Stimulated activated CD4-positive, alpha-beta T cell treated with anti-CD3 and anti-CD28 coated beads, Interleukin-1b, Interleukin-23, amount 100 ng/mL, for 4 hours (primary cell): ENCODE measurements at places on chromosomes 13 and 19.

GRCh38 chr13:99374169-99374991, 67.2 kb upstream of the GPR183 start:
- DNase-seq, result no peak

GRCh38 chr13:26557393-26558073, at the start of gene WASF3:
Gene WASF3, plus strand, starts transcription at chr13:26557683. Its CDS starts 84,588 bp downstream, at chr13:26642271.
- peak; percentile 2 for DNase-seq

- DNase-seq, result no peak
Measured at GRCh38 chr13:73602295-73602694, 531.9 kb downstream of the KLF12 start.

- DNase-seq, result no peak
Measured at GRCh38 chr13:75550159-75550567, 572 bp downstream of the UCHL3 start.

DNA sequence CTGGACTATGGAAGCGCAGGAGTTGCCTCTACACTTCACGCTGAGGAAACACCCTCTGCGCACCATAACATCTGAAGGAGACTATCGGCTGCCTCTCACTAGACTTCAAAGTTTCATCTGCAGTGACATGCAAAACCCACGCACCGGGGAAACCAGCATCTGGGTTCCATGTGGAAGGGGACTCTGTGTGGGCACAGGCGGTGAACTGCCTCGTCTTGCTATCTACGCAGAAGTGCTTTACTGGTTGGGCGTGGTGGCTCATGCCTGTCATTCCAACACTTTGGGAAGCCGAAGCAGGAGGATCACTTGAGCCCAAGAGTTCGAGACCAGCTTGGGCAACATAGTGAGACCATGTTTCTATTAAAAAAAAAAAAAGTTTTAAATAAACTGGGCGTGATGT, 116.4 kb downstream of the STK24 start:
- DNase-seq, result no peak

- no peak for DNase-seq
Measured at GRCh38 chr13:48876289-48876688, 99.4 kb upstream of the FNDC3A start.

DNA sequence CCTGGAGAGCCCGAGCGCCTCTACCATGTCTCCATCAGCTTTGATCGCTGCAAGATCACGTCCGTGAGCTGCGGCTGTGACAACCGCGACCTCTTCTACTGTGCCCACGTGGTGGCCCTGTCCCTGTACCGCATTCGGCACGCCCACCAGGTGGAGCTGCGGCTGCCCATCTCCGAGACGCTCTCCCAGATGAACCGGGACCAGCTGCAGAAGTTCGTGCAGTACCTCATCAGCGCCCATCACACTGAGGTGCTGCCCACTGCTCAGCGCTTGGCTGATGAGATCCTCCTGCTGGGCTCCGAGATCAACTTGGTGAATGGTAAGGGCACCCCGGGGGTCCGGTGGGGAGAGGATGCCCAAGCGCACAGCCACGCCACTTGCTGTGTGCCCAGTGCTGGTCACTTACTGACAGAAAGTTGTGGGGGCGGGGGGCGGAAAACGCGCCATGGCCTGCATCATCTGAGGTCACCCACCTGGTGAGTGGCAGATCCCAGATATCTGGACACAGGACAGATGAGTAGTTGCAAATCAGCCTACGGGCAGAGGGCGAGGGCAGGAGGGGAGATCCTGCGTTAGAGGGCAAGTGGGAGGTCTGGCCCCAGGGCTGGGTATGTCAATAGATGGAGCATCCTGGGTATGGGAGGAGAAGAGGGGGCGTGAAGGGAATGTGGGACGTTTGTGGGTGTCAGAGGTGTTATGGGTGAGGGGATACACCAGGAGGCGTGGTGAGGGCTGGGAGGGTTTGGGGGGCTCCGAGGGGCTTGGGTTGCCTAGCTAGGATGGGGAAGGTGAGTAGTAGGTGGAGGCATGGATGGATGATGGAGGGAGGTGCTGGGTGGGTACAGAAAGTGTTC, 9.8 kb downstream of the ZSWIM4 start:
- no peak for DNase-seq

- no peak for DNase-seq
Measured at GRCh38 chr19:47284324-47284899, 9.7 kb downstream of the INAFM1 start.

GRCh38 chr19:954672-955494, 29.0 kb downstream of the ARID3A start:
- DNase-seq, result no peak

GRCh38 chr13:25252225-25252624, 35.1 kb downstream of the MTMR6 start:
- no peak for DNase-seq

DNA sequence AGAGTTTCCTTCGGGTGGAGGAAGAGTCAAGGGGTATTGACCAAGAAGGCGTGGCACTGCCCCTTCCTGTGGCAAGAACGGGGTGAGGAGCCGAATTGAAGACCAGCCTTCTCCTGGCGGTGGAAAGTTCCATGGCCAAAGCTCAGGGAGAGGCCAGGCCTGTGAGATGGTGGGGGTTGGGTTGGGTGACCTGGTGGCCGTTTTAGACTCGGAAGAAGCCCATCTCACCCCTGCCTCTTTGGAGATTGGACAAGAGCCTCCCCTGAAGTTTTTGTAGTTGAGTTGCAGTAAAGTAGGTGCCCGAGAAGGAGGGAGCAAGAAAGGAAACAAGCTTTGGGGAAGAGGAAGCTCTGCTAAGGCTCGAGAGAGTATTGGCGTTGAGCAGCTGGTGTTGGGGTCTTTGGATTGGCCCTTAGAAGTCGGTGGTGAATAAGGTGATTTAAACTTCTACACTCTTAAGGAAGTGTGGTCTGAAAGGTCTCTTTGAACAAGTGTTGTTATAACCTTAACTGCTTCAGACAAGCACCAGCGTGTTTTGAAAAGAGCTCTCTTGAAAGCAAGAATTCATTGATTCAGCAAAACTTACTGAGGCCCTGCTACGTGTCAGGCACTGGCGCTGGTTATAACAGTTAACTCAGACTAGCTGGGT, 964 bp downstream of the SPINT2 start:
- no peak for DNase-seq

- DNase-seq, result no peak
Measured at GRCh38 chr19:38952395-38953165, 21.8 kb downstream of the MRPS12 start.

DNA sequence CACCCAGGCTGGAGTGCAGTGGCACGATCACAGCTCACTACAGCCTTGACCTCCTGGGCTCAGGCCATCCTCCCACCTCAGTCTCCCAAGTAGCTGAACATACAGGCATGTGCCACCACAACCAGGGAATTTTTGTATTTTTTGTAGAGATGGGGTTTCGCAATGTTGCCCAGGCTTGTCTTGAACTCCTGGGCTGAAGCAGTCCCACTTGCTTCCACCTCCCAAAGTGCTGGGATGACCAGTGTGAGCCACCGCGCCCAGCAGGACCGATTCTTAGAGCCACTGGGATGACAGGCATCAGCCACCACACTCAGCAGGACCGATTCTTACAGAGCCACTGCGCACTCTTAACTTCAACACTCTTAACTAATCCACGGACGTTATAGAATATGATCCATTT, 54.9 kb upstream of the RANBP3 start:
- no peak for DNase-seq

DNA sequence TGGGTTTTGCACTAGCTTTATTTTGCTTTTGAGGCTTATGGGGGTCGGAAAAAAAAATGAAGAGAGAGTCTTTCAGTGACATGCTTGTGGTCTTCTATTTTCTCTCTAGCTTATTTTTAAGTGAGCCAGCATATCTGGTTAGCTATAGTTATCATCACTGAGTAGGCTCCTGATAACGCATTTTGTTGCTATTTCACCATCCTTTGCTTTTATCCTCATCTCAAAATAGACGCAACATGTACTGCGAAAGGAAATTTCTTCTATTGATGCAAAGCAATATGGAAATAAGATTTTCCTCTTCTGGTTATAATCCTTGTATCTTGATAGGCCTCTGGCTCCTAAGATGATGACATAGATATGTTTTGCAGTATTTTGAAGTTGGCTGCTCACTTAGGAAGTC, 273.8 kb downstream of the OXGR1 start:
- DNase-seq, result no peak

- peak; percentile 20 for DNase-seq
Measured at GRCh38 chr19:51339313-51339686, 2.6 kb downstream of the VSIG10L start.

GRCh38 chr19:42426643-42427042, 545 bp downstream of the LIPE start:
- DNase-seq, result no peak

- no peak for DNase-seq
Measured at GRCh38 chr19:806815-807421, 9.7 kb downstream of the PTBP1 start.

GRCh38 chr19:11012507-11012906, 51.7 kb downstream of the SMARCA4 start:
- no peak for DNase-seq

DNA sequence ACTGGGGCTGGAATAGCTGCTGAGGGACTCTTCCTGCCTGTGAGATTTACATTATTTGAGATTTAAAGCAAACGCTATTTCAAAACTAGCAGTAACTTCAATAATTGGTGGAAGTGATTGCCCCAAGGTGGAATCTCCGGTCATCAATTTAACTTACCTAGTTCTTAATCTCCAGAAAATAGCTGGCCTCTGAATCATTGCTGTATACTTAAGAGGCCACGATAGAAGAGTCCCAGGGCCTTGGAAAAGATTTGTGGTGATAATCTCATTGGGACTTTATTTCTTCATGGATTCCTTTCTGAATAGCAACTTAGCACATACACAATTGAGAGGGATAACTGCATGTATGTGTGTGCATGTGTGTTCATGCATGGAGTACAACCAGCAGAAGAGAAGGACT, 120.2 kb downstream of the DNAJC15 start:
- no peak for DNase-seq

DNA sequence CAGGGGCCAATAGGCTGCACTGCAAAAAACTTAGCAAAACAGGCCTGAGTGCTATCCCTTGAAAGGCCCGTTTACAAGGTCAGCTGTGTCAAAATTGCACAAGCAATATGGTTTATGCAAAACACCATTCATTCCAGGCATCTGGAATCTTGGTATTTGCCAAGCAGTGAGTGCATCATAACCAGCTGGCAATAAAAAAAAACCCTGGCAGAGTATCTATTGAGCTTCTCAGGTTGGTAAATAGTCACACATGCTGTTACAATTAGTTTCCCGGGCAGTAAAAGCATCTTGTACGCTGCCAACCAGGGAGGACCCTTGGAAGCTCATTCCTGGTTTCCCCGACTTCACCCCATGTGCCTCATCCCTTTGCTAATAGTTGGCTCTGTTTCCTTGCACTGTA, 21.3 kb downstream of the ZNF77 start:
- DNase-seq, result no peak

- DNase-seq, result no peak
Measured at GRCh38 chr13:80778297-80778696, 437.4 kb upstream of the SPRY2 start.

GRCh38 chr13:92873029-92873428, 353.6 kb upstream of the GPC6 start:
- DNase-seq, result no peak

GRCh38 chr13:30340331-30341250, 33.2 kb upstream of the KATNAL1 start:
- no peak for DNase-seq

DNA sequence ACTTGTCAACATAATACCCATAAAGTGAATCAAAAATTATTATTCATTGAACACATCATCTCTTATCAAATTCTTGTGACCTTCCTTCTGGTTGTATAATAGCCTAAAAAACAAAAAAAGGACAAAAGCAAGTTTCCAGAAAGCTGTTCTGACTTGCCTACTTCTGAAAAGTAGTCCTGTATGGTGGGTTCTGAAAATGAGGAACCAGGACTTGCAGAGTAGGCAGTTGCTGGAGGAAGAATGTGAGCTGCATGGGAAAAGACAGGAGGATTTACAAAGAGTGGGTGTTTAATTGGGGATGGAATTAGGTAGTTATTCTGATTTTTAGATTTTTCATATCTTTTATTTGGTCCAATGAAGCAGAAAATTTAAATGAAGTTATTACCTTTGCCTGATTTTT, 56.7 kb downstream of the RCBTB2 start:
- no peak for DNase-seq

- DNase-seq, result no peak
Measured at GRCh38 chr13:98225036-98225940, 48.2 kb upstream of the RNF113B start.

DNA sequence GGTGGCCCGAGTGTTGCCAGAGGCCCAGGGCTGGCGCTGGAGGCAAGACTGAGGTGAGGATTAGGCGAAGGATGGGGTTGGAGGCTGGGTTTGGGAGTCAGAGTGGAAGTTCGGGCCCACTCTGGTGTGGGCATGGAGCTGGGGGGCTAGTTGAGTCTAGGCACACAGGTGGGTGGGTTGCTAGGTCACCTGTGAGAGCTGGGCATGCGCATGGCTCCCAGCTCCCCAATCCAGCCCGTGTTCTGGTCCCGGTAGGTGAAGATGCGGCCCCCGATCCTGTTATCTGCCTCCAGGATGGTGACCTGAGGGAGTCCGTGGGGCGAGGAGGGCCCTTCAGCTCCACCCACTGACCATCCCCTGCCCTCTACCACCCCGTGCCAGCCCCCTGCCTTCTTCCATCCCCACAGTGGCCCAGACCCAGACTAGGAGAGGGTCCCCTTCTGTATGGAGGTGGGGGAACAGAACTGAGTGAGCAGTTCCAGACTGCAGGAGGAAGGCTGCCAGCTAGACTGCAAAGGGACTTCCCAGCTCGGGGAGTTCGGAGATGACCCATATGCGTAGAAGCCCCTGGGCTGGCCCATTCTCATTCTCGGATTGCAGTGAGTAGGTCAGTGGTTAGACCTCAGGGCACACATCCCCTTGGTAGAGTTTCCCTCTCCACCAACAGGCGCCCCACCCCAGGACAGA, 1.7 kb downstream of the IL4I1 start:
- DNase-seq, result no peak

- DNase-seq, result no peak
Measured at GRCh38 chr13:112376050-112376681, at the start of gene SPACA7. Gene SPACA7, plus strand, starts transcription at chr13:112376355. Its CDS starts 31 bp downstream, at chr13:112376386.

GRCh38 chr13:72253754-72254153, 386.8 kb upstream of the DACH1 start:
- no peak for DNase-seq

DNA sequence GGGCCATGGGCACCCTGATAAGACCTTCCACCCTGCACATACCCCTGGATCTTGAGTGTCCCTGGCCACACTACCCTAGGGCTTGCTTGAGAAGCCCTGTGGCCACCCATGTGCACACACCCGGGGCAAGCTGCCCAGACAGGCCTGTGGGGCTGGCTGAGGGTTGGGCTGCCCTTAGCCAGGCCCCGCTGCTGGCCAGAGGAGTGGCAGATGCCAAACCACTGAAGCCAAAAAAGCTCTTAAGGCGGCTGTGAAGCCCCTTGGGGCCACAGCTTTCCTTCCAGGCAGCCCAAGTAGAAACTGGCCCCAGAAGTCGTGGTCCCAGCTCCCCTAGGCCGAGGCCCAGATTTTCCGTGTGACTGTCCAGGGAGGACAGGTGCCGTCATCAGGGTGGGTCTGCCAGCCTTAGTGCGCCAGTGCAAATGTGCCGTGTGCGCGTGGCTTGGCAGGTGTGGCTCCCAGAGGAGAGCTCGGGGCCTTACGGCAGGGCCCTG, 14.8 kb downstream of the CEBPG start:
- no peak for DNase-seq
